ENCODE measurements at places on chromosomes 13 and 19.

DNA sequence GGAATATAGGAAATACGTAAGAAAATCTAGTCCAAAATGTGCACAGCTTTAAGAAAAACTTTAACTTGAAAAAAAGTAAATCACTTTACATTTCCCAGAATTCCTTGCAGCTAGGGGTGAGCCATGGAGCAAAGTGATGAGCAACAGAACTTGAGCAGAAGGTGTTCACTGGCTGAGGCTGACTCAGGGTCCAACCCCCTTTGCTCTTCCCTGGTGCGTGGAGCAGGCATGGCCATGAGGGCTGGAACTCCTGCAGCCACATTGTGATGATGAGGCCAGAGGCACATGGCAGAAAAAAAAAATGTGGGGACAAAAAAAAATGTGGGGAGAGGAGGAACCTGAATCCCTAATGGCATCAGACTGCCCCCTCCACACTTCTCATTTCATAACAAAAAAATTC, 9.9 kb upstream of the PLA2G4C start:
- DNase-seq: no peak

DNA sequence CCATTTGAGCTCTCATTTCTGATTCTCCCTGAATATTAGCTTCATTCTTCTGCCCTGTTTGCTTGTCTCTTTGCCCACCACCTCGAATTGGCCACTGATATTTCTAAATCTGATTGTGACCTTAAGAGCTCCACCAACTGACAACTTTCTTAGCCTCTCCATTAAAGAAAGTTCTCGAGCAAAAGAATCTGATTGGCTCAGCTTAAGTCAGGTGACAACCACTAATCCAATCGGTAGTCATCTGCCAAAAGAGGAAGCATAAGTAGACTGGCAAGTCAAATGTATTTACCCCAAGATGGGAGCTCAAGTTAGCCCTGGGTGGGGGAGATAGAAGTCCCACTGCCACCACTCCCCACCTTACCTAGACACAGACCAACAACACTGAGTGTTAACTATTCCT, 41.5 kb downstream of the NOTCH3 start:
- DNase-seq: no peak

DNA sequence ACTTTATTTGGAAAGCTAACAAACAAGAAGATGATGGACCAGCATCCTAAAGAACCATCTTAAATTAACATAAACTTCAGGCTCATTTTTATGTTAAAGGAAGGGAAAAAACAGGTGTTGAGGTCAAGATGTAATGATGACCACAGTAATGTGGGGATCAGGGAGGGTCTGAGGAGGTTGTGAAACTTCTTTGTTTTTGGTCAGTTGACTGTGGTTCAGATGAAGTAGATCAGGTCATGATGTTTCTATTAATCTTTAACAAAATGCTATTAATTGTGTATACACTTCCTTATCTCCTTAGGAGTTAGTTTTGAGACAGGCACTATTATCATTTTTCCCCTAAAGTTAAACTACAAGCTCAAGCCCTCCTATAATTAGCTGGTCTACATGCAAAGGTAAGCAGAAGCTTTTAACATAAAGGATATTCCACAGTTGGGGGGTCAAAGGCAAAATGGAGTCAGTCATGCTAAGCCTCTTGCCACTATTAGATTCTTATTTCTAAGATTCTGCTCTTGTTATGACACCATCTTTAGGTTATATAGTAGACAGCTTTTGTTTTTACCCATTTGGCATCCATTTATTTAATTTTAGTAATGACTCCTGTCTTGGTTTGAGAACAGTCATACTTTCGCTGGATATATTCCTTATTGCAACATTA, 800.1 kb upstream of the PCDH9 start:
- no peak for DNase-seq

GRCh38 chr19:46954993-46955812, 64.4 kb upstream of the NPAS1 start:
- DNase-seq: no peak

GRCh38 chr13:71578048-71578447, 289.0 kb downstream of the DACH1 start:
- DNase-seq: no peak

GRCh38 chr13:21031594-21032275, 29.7 kb downstream of the LATS2 start:
- DNase-seq: no peak
